Fibroblast of villous mesenchyme (primary cell): ENCODE measurements at places on chromosomes 1 and 21. TPM values are rescaled to one million over a fixed set of nuclear protein-coding genes. Genes with fewer than 3 reads are reported as not detected.

TRNP1 gene
- 13.2 and 27.6 TPM in 2 replicates for total RNA-seq

APCS gene
- not detected in 2 replicates for total RNA-seq

SPRR3 gene
- not detected in 2 replicates for total RNA-seq

NUDT4B gene
- total RNA-seq = 25.4 and 30.2 TPM in 2 replicates

- DNase-seq = peak; percentile 93
Measured at GRCh38 chr1:212234431-212235395, 50.5 kb upstream of the PPP2R5A start.

DNA sequence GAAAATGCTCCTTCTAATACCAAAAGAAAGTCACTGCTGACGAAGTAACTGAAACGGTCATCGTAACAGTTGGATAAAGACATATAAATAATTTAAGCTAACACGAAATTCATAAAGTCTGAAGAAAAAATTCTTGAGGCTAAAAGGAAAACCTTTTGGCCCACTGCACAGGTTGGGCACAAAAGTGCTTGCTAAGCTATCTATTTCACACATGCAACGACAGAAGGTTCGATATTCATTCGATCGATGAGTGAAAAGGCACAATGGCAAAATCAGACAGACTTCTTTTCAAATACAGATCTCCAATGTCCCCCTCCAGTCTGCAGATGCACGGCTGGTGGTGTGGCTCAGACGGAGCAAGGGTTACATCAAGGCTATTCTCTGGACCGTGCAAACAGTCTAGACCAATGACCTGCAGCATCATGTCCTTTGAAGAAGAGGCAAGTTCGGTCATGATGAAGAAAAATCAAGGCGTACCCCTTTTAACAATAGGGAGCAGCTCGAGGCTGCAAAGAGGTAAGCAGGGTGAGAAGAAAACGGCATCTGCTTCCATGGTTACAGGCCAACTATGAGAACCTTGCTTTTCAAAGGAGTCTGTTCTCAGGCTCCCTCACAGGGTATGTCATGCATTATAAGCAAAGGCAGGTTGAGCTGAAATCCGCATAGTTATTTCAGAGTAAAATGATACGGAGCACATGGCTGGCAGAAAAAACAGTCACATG lies 579.6 kb downstream of the USP25 start:
- DNase-seq = no peak

DNA sequence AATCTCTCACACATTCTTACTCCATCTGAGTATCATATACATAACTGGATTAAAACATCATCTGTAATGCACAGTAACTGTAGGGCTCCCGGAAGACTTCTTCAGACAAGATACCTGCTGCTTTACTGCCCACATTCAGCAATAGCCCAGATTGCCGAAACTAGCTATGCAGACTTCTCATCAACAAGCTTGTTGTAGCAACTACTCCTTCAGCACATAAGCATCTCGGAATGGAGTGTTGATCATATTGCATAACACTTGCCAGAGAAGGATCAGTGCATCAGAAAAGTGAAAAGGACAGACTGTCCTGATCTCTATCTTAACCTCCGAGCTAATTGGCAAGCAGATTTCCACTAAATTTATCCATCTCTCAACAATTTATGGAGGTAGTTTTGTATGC lies 354.6 kb upstream of the C1orf87 start:
- peak; percentile 40 for DNase-seq

DNA sequence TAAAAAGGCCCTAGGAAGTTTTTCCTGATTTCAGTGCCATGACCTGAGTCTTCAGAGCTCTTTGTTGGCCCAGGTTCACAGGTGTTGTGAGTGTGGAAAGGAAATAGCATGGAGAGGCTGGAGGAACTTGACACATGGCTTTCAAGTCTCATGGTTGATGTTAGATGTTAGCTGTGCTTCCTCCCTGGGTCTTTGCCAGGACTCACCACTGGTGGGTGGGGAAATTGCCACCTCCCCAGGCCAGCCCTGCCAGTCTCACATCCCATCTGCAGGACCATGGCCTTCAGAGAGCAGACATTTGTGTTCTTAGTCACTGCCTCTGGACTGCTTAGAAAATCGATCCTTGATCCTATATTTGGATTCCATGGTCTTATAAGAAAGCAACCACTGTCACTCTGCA lies 383.2 kb downstream of the DISC1 start:
- no peak for DNase-seq

DNA sequence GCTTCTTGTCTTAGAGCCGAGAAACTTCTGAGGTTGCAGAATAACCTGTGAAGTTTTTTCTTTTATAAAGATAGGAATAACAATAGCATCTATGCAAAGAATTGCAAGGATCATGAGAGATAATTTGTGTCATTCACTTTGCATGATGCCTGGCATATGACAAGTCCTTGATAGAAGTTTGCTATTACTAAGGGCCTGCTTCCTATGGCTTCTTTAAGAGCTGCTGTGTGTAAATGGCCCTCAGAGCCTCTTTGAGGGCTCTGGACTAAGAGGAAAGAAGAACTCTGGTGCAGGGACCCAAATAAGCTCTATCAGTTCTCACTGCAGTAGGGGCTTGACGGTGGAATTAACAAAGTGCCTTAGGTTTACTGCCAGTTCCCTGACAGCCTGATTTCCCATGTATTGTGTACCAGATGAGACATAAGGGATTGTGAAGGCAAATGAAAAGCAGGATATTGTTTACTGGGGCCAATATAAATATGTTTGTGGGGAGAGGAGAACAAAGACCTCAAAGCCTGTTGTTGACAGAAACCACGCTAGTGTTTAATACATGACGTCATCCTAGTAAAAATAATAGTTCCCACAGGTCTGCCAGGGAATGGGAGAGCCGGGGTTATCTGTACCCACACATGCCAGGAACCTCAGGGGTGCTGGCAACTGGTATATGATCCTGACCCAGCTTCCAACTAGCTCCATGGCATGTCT lies 131.2 kb upstream of the UBE2U start:
- DNase-seq = peak; percentile 84
